CD14-positive monocyte (primary cell): ENCODE measurements at places on chromosomes 2 and 18. TPM values are rescaled to one million over a fixed set of nuclear protein-coding genes. Genes with fewer than 3 reads are reported as not detected.

Gene YES1
- not detected for polyA plus RNA-seq

Gene FAM124B
- 1.3 and 1.8 TPM in 2 replicates for polyA plus RNA-seq

Gene FTCDNL1
- polyA plus RNA-seq: 7.3 TPM

Gene NT5C1B
- not detected for polyA plus RNA-seq

Gene ABCG5
- not detected for polyA plus RNA-seq

Gene UGT1A1
- not detected in 2 replicates for polyA plus RNA-seq

Gene TRIM43
- polyA plus RNA-seq: not detected

Gene MYO3B
- not detected in 2 replicates for polyA plus RNA-seq

Gene DQX1
- polyA plus RNA-seq: 0.04 and 0.36 TPM in 2 replicates

Gene EFR3B
- polyA plus RNA-seq: not detected

Gene TMEM198
- not detected for polyA plus RNA-seq

Gene CREG2
- polyA plus RNA-seq: not detected

Gene HMSD
- not detected in 2 replicates for polyA plus RNA-seq

Gene TUBA3D
- not detected for polyA plus RNA-seq

Gene TNFRSF11A
- polyA plus RNA-seq: 0.05 and 0.24 TPM in 2 replicates

Gene ERBB4
- not detected for polyA plus RNA-seq

Gene LAMA3
- polyA plus RNA-seq: not detected in 2 replicates
